Esophagus muscularis mucosa (tissue), 4 donors: ENCODE measurements at places on chromosomes 11 and 22. TPM values are rescaled to one million over a fixed set of nuclear protein-coding genes. Genes with fewer than 3 reads are reported as not detected.

- no peak overlapping the region for H3K4me3 ChIP-seq
- no peaks in the 10 kb centered on the region for H3K4me1 ChIP-seq
- peaks cover 96% of the 10 kb centered on the region for H3K36me3 ChIP-seq
Measured at GRCh38 chr11:32594272-32594671, 10.6 kb downstream of the EIF3M start.

ALG12 gene
- 28.0 TPM for total RNA-seq

DNA sequence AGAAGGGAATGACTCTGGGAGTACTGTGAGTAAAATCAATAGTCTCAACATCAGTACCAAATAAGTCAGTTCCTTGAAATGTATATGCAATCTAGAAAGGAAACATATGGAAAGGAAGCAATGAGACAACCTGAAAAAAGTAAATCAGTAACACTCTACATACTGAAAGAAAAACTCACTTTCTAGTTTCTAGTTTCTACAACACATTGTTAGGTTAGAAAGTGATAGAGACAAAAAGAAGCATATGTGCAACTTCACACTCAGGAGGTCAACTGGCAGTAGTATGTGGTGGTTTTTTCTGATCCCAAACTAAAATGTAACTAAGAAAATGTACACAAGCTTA lies 156.5 kb upstream of the SOX6 start:
- no peak overlapping the region for H3K4me3 ChIP-seq
- H3K27ac ChIP-seq: no peak overlapping the region
- DNase-seq: no peak
- no peaks in the 10 kb centered on the region for H3K4me1 ChIP-seq

LRRC75B gene
- 11.3 TPM for total RNA-seq

RIMBP3B gene
- total RNA-seq: not detected

DNA sequence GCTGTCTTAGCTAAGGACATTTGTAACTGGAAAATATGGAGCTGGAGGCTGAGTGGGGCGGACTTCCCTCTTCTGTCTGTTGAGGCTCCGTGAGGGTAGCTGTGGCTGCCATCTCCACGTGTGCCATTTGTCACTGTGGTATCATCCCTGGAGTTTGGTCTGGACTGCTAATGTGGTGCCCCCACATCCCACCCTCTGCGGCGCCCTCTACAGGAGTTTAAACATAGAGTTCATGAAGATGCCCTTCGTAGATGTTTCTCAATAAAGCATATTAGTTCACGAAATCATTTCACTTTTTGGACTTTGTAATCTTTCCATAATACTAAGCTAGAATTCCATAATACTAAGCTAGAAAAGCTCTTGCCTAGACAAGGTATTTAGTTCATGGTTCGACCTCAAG lies 52.4 kb downstream of the TECTA start:
- no peaks in the 10 kb centered on the region for H3K4me1 ChIP-seq
- no peak overlapping the region for H3K27ac ChIP-seq
- no peaks in the 10 kb centered on the region for H3K36me3 ChIP-seq
- DNase-seq: no peak
- no peaks in the 10 kb centered on the region for H3K27me3 ChIP-seq
- no peak overlapping the region for H3K4me3 ChIP-seq

DNA sequence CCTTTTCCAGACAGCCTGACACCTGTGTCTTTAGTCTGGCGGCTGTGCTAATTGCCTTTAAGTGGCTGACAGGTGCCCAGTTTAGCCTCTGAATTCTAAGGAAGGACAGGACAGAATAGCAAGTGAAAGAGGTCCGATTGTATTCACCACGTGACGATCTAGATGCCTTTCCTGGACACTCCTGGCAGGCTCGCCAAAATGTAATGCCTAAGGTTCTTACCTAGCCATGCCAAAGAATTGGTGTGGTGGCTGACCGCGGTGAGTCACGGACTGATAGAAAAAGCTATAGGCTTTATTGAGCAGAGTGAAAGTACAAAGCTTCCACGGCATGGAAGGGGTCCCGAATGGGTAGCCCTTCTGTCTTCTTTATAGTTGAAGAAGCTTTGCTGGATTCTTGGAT lies 26.7 kb downstream of the ANKRD42 start:
- H3K27ac ChIP-seq: no peak overlapping the region
- peaks cover 5% of the 10 kb centered on the region for H3K36me3 ChIP-seq
- no peak overlapping the region for H3K4me3 ChIP-seq
- H3K27me3 ChIP-seq: no peaks in the 10 kb centered on the region

DNA sequence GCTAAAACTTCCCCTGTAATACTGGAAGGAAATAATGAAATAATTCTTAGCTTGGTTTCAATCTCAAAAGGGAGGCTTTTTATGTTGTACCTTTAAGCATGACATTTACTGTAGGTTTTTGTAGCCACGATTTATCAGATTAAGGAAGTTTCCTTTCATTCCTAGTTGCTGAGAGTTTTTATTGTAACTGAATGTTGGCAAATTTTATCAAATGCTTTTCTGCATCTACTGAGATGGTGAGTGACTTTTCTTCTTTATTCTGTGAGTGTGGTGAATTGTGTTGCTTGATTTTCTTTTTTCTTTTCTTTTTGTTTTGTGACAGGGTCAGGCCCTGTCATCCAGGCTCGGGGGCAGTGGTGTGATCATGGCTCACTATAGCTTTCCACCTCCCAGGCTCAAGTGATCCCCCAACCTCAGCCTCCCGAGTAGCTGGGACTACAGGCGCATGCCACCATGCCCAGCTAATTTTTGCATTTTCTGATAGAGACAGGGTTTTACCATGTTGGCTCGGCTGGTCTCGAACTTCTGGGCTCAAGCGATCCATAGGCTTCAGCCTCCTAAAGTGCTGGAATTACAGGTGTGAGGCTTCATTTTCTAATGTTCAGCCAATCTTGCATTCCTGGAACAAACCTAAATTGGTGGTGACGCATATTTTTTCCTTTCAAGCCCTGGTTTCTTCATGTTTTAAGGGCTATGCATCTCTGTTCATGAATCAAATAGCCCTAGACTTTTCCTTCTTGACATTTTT lies 26.2 kb downstream of the SUSD2 start:
- H3K4me3 ChIP-seq: no peak overlapping the region
- peak overlapping the region; percentile 42 for H3K27ac ChIP-seq
- no peak for DNase-seq
- no peaks in the 10 kb centered on the region for H3K36me3 ChIP-seq
- no peaks in the 10 kb centered on the region for H3K27me3 ChIP-seq
- peaks cover 25% of the 10 kb centered on the region for H3K4me1 ChIP-seq

DNA sequence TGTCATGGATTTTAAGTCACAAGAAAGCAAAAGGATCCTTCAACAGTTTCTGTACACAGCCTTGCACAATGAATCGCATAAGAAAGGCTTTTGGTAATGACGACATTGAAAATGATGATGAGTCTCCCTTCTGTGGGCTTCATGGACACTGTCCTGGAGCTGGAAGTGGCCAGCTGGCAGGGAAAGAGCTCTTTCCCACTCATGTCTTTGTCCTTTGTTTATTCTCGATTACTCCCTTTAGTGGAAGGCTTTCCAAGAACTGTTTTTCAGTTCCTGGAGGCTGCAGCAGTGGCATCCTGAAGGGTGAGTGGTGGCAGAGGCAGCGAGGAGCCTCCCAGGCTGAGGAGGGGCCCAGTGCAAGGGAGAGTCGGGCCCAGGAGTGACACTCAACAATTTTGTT lies 505.2 kb downstream of the NTM start:
- H3K36me3 ChIP-seq: no peaks in the 10 kb centered on the region
- DNase-seq: no peak
- H3K27ac ChIP-seq: peak overlapping the region; percentile 57
- no peak overlapping the region for H3K4me3 ChIP-seq

DNA sequence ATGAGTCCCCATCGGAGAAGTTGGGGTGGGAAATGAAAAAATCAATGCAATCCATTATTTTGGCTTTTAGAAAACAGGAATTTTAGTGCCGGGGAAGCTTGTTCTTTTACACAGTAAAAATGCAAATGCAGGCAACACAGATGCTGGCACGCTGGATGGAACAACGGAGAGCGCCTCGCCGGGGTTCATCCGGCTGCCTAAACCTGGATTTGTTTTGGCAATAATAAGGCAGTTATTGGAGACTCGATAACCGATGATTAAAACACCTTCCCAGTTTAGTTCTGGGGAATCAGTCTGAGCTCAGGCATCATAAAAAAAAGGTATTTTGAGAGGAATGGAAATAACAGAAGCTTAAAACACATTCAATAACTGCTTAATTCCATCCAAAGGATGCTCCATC lies 2.9 kb downstream of the DSCAML1 start:
- H3K27ac ChIP-seq: no peak overlapping the region
- H3K27me3 ChIP-seq: peaks cover 37% of the 10 kb centered on the region
- peaks cover 28% of the 10 kb centered on the region for H3K4me1 ChIP-seq
- H3K4me3 ChIP-seq: no peak overlapping the region
- no peaks in the 10 kb centered on the region for H3K36me3 ChIP-seq

- H3K36me3 ChIP-seq: no peaks in the 10 kb centered on the region
- no peak overlapping the region for H3K4me3 ChIP-seq
- no peaks in the 10 kb centered on the region for H3K27me3 ChIP-seq
- H3K27ac ChIP-seq: no peak overlapping the region
Measured at GRCh38 chr11:119717839-119718534, 11.0 kb downstream of the NECTIN1 start.

DNA sequence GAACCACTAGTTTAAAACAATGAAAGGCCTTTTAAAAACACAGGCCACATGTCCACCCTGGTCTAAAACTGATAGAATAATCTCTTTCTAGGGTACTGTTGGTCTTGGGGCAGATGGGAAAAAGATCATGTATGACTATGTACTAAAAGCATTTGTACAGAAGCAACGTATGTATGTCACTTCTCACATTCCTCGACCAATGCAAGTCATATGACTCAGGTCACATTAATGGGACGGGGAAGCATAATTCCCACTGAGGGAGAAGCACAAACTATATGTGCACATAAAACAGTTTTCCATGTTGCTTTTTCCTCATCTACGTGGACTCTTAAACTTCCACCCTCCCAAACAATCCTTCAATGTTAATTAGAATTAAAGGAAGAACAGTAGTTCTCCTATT lies 32.2 kb upstream of the GAB2 start:
- H3K4me3 ChIP-seq: no peak overlapping the region
- no peaks in the 10 kb centered on the region for H3K27me3 ChIP-seq
- H3K27ac ChIP-seq: no peak overlapping the region
- DNase-seq: no peak
- no peaks in the 10 kb centered on the region for H3K4me1 ChIP-seq

DNA sequence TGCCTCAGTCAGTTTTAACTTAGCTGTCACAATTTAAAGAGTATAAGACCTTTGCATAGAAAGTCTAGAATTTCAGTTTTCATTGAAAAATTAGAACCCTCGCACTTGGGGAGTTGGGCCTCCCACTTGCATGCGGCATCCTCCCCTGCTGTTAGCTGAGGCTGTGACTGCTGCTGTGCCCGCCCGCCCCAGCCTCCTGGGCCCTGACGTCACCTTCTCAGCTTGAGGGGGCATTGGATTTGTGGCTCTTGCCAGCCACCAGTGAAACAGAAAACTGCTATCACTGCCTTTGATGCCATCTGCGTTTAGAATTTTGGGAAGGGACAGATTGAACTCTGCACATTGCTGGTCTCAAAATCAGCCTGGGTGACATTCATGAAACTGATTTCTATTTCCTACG lies 108.7 kb downstream of the CTTN start:
- H3K4me3 ChIP-seq: no peak overlapping the region
- no peaks in the 10 kb centered on the region for H3K27me3 ChIP-seq
- H3K36me3 ChIP-seq: no peaks in the 10 kb centered on the region
- DNase-seq: no peak
- no peak overlapping the region for H3K27ac ChIP-seq

TPST2 gene
- total RNA-seq: 26.6 TPM

DNA sequence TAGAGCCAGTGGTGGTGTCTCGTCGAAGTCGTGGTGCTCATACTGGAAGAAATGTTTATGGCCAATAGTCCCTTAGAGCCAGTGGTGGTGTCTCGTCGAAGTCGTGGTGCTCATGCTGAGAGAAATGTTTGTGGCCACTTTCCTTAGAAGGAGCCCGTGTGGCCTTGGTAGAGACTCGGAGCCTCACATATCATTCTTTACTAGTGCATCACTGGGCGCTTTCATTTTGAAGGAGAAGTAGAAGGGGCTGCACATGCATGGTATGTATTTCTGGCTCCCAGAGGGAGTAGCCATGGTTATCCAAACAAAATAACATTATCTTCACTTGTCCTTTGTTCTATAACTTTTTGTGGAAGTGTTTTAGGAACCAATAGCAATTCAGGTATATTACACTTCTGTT lies 69.5 kb downstream of the JAM3 start:
- H3K36me3 ChIP-seq: no peaks in the 10 kb centered on the region
- H3K27ac ChIP-seq: no peak overlapping the region
- H3K27me3 ChIP-seq: no peaks in the 10 kb centered on the region
- peaks cover 17% of the 10 kb centered on the region for H3K4me1 ChIP-seq
- H3K4me3 ChIP-seq: no peak overlapping the region

- peaks cover 6% of the 10 kb centered on the region for H3K36me3 ChIP-seq
- no peaks in the 10 kb centered on the region for H3K27me3 ChIP-seq
- H3K27ac ChIP-seq: no peak overlapping the region
- H3K4me3 ChIP-seq: no peak overlapping the region
Measured at GRCh38 chr22:18121954-18122554, 11.4 kb downstream of the TUBA8 start.

CCDC87 gene
- total RNA-seq: 0.83 TPM

DNA sequence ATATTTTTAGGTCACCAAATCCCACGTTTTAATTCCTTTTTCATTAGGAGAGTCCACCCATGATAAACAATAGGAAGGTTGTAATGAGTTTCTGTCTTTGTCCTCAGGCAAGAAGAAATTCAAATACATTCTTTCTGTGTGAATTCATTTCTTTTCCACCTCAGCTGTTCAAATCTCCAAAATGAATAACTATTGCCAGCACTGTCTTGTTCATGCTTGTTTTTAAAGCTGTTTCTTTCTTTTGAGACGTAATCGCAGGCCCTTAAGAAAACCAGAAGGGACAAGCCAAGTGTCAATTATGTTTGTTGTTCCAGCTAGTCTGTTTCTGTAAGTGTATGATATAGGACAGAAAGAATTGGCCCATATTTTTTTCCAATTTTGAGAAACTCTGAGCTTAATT lies 20.2 kb downstream of the MMP27 start:
- no peak overlapping the region for H3K27ac ChIP-seq
- no peak overlapping the region for H3K4me3 ChIP-seq
- no peaks in the 10 kb centered on the region for H3K36me3 ChIP-seq
- peaks cover 8% of the 10 kb centered on the region for H3K4me1 ChIP-seq
- no peak for DNase-seq
- H3K27me3 ChIP-seq: no peaks in the 10 kb centered on the region

DNA sequence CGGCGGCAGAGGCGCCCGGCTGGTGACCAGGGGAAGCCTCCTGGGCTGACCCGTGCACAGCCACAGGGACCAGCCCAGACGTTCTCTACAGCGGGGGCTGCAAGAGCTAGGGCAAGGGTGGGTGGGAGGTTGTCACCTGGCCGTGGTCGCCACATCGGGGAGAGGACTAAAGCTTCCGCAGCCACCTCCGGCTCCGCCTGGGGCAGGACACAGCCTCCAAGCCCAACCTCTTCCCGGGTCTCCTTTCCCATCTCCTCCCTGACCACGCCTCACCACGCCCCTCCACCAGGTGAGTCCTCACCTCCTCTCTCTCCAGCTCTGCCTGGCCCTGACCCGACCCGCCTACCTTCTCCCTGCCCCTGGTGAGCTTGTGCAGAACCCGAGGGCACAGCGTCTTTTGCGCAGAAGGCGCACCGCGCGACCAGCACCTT lies 75.9 kb upstream of the LMO1 start:
- DNase-seq: no peak
- H3K27ac ChIP-seq: no peak overlapping the region
- H3K4me1 ChIP-seq: no peaks in the 10 kb centered on the region
- H3K27me3 ChIP-seq: no peaks in the 10 kb centered on the region
- H3K36me3 ChIP-seq: no peaks in the 10 kb centered on the region
- no peak overlapping the region for H3K4me3 ChIP-seq
